ENCODE measurements at places on chromosomes 13 and 19.

DNA sequence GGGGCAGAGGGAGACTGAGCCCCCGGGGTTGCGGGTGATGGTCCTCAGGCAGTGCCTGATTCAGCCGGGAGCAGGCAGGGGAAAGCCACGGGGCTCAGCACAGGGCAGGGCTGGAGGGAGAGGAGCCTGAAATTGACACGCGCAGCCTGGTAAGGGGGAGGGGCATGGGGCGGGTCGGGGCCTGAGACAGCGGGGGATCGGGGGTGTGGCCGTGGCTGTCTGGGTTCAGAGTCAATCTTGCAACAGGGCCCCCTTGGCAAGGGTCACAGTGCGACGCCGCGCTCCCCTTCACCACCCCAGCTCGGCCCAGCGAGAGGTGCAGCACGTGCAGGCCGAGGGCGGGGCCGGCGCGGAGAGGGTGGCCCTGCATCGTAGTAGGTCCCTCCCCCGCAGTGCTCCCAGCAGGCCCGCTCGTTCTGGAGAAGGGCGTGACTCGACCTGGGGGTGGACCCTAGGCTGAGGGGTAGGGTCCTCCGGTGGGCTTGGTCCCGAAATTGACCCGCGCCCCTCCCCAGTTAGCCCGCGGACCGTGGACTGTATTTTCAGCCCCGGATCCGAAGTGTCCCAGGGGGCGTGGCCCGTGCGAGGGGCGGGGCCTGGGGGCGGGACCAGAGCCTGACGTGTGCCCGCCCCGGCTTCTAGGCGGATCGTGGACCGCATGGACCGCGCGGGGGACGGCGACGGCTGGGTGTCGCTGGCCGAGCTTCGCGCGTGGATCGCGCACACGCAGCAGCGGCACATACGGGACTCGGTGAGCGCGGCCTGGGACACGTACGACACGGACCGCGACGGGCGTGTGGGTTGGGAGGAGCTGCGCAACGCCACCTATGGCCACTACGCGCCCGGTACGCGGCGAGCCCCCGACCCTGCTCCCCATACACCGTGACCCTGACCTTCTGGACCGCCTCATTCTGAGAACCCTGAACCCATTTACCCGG, 6.0 kb downstream of the RCN3 start:
- DNase-seq = peak; percentile 77

- DNase-seq = no peak
Observed at GRCh38 chr13:111401755-111402154, 81.3 kb downstream of the TEX29 start.

- no peak for DNase-seq
Observed at GRCh38 chr13:20303636-20304035, 71.5 kb upstream of the GJB6 start.

GRCh38 chr19:52198678-52199077, 8.8 kb downstream of the PPP2R1A start:
- DNase-seq = no peak

DNA sequence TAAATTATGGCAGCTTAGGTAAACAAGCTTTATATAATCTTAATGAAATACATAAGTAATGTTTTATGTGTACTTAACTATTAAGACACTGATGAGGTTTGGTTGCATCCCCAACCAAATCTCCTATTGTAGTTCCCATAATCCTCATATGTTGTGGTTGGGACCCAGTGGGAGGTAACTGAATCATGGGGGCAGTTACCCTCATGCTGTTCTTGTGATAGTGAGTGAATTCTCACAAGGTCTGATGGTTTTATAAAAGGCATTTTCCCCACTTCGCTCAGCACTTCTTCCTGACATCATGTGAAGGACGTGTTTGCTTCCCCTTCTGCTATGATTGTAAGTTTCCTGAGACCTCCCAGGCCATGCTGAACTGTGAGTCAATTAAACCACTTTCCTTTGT, 212.7 kb downstream of the DIAPH3 start:
- DNase-seq = no peak

DNA sequence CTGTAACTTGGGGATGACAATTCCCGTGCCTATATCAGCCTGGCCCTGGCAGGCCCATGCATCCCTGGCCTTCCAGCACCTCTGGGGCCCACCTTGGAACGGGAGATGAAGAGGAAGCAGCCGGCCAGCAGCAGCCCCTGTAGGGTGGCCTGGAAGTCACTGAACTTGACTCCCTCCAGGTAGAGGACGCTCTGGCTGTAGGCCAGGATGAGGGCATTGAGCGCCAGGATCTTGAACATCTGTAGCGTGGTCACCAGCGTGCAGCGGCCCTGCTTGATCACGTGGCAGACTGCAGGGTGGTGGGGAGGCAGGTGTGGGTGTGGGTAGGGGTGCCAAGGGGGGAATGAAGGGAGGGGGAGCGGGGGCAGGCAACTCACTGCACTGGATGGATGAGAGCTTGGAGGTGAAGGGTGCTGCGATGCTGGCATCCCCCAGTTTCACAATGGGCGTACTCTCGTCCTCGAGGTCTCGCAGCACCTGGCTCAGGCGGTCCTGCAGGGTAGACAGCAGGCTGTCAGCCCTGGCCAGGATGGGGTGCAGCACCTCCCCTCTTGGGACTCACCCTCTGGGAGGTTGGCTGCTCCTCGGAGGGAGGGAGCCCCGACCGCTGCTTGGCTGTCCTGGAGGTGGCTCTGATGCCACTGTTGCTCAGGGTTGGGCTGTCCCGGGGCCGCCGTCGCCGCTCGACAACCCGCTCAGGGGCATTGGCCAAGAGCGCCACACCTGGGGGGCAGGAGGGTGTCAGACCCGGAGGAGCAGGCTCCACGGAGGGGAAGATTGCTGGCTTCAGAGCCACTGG, 3.8 kb upstream of the GMIP start:
- DNase-seq = no peak
